ENCODE measurements at places on chromosomes 5 and 9.

GRCh38 chr5:73786043-73786831 lies 160.2 kb downstream of the ARHGEF28 start:
- DNase-seq, result no peak
- no peaks in the 10 kb centered on the region for H3K4me1 ChIP-seq
- H3K27ac ChIP-seq, result no peak overlapping the region
- no peaks in the 10 kb centered on the region for H3K36me3 ChIP-seq
- H3K4me3 ChIP-seq, result no peak overlapping the region

DNA sequence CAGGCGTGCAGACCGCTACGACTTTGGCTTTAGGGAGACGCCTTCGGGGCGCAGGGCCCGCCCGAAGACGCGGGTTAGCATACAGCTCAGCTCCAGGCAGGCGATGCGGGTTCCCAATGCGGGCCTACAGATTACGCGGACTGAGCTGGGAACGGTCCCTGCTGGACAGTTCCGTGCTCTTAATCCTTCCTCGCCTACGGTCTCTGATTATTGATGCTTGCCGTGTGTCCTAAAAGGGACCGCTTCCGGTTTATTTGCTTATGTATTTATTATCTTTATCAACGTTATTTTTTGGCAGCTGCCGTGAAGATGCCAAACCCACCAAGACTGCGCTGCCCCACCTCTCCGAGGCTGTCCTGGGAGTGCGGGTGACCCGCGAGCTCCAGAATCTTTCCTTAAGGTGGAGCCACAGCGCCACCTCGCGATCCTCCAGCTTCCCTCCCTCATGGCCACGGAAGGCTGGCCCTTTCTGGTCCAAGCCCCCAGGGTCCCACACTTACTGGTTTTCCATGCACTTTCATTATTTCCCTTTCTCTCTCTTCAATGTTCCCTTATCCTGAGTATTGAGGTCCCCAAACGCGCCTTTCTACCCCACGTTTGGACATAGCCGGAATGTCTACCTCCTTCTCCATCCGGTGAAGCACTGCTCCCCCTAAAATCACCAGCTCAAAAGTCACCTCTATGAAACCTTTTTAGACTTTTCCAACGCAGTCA lies 7.0 kb upstream of the EBF1 start:
- H3K36me3 ChIP-seq, result peaks cover 8% of the 10 kb centered on the region
- DNase-seq, result peak; percentile 62
- H3K27ac ChIP-seq, result no peak overlapping the region
- peaks cover 16% of the 10 kb centered on the region for H3K4me1 ChIP-seq
- H3K4me3 ChIP-seq, result peak overlapping the region; percentile 69
- peaks cover 94% of the 10 kb centered on the region for H3K27me3 ChIP-seq

GRCh38 chr5:179732918-179733771 lies 523 bp downstream of the MAML1 start:
- DNase-seq, result peak; percentile 32
- no peaks in the 10 kb centered on the region for H3K27me3 ChIP-seq
- H3K4me3 ChIP-seq, result peak overlapping the region; percentile 85
- peaks cover 32% of the 10 kb centered on the region for H3K4me1 ChIP-seq
- H3K36me3 ChIP-seq, result peaks cover 27% of the 10 kb centered on the region

- no peak overlapping the region for H3K27ac ChIP-seq
- DNase-seq, result no peak
- H3K36me3 ChIP-seq, result peaks cover 11% of the 10 kb centered on the region
- H3K4me3 ChIP-seq, result no peak overlapping the region
- H3K27me3 ChIP-seq, result peaks cover 34% of the 10 kb centered on the region
Observed at GRCh38 chr5:176659860-176660461, 12.7 kb downstream of the TSPAN17 start.

Measured in effector memory CD8-positive, alpha-beta T cell (primary cell).